ENCODE measurements at places on chromosomes 6 and 20.
A peak's percentile ranks its signal among the peaks of the same experiment; 100 is the strongest.

DNA sequence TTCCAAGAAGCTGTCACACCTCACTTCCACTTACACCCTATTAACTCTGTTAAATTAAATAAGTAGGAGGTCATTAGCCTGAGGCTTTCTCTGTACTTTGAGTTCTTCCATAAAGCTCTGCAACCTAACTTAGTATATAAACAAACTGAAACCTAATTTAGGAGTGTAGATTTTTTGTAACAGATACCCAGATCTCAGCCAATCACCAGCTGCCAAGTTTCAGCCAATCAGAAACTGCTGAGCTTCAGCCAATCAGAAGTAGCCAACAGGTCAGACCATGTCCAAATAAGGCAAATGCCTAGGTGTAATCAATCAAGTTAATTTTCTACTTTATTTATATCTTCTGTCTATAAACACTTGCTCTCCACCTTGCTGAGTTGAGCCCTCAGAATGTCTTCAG is 142.7 kb upstream of the SULF2 start:
- peak; percentile 91 for DNase-seq

DNA sequence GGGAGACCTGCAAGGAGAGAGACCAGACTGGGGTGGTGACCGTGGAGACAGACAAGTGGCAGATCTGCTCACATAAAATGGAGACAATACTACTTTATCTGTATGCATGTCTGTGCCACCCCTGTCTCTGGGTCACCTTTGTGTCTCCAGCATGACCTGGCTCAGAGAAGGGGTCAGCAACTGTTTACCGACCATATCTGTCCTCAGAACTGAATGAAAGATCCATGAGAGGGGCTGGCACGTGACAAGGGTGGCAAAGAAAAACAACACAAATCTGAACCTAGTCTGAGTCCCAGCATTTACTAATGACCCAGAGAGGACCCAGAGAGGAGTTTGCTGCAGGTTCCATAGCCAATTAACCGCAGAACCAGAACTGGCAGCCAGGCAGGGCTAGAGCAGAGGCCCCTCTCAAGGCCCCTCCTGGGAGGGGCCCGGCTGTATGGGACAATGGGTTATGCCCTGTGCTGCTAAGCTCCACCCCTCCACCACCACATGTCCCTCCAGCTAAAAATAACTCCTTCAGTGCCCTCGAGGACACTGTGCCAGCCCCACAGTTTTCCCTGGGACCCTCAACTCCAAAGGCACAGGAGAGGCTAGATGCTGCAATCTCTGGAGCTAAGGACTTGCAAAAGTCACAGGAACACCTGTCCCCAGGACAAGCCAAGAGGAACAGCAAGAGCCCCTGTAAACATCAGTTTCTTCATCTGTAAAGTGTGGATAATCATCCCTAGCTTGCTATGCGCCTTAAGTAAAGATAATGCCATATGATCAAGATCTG is 2.2 kb downstream of the AHCY start:
- no peak for DNase-seq

- peak; percentile 20 for DNase-seq
Measured at GRCh38 chr6:117265410-117266256, at the start of gene VGLL2. TSS of gene VGLL2 (plus strand) at chr6:117265558. CDS start at chr6:117265764, 206 bp downstream.

GRCh38 chr20:2653556-2654383 is 1.3 kb downstream of the NOP56 start:
- no peak for DNase-seq

DNA sequence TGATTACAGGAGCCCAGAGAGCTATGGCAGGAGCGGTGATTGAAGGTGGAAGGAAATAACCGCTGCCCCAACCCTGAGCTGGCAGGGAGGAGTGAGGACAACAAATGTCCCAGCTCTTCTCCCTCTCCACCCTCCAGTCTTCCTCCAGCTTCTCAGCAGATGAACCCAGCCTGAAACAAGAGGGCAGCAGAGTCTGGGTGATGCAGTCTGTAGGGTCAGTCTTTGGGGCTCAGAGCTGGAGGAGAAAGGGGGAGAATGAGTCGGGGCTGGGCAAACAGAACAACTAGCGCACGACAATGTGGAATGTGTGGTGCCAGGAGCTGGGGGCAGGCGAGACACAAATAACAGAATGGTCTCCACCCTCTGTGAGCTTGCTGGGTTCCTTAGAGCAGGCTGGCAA is 4.5 kb upstream of the GUCA1A start:
- no peak for DNase-seq

GRCh38 chr6:9620687-9621086 is 794.2 kb downstream of the TFAP2A start:
- DNase-seq: no peak

Measured in mammary epithelial cell (primary cell).